ENCODE measurements at places on chromosomes 5 and 9.
A peak's percentile ranks its signal among the peaks of the same experiment; 100 is the strongest.

GRCh38 chr5:151935135-151935695, 10.6 kb upstream of the GLRA1 start:
- DNase-seq: no peak

DNA sequence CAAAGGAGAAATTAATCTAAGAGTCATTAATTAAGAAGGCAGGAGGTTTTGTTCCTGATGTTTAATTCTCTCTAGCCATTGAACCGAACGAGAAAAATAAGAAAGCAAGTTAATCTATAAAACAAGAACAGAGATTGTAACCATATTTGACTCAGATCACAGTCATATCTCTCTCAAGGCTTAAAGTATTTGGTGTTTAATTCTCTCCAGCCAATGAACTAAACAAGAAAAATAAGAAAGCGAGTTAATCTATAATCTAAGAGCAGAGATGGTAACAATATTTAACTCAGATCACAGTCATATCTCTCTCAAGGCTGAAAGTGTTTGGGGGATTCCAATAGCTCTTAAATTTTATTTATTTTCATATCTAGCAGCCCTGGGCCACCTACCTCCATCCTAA, 74.4 kb upstream of the SHISAL2B start:
- DNase-seq: no peak

- DNase-seq: no peak
These were observed 109.4 kb upstream of the MVB12B start for GRCh38 chr9:126217250-126217653.

- no peak for DNase-seq
These were observed 635.7 kb downstream of the RAB3C start for GRCh38 chr5:59218424-59219045.

- no peak for DNase-seq
These were observed 28.8 kb upstream of the POMT1 start for GRCh38 chr9:131473891-131474290.

DNA sequence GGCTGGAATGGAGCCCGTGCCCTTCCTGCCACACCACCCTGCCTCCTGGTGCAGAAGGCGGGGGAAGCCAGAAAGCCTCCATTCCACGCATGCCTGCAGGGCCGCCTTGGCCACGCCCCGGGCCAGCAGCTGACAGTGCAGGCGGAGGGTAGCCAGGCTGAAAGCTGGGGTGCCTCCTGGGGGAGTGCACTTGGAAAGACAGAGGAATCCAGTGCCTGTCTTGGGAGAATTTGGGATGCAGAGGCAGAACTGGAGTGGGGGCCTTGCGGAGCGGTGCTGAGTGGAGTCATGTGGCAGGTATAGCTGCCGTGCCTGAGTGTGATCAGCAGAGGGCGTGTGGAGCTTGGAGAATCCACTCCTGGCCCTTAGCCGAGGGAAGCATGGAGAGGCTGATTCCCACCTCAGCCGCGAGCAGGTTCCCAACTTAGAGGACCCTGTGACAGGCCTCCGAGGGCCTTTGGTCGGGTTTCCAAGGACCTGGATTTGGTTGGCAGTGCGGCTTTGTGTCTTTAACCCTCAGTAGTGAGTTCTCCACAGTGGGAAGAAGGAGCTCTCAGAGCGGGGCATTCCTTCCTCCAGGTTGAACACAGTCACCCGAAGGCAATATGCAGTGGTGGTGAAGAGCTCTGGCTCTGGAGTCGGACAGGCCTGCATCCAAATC, 9.1 kb upstream of the URM1 start:
- DNase-seq: peak; percentile 81

GRCh38 chr5:36897616-36898015, 21.0 kb downstream of the NIPBL start:
- no peak for DNase-seq

DNA sequence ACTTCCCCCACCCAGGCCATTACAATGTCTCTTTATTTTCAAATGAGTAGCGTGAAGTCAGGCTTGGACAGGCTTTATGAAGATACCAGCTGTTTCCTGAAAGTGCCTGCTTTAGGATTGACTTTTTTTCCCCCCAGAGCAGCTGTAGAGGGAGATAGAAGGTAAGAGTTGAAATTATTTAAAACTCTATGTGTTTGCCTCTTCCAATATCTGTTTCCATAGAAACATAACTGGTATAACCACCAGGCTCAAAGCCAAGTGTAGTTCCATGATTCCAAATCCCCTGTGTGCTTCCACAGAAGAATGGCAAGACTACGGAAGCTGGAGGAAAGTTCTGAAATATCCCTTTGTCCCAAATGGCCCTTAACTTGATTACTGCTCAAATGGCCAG, 87.4 kb upstream of the TBC1D2 start:
- DNase-seq: no peak

- no peak for DNase-seq
These were observed 67.4 kb downstream of the KLF9 start for GRCh38 chr9:70347046-70347445.

GRCh38 chr5:170761708-170762066, 21.8 kb upstream of the GABRP start:
- no peak for DNase-seq

- DNase-seq: no peak
These were observed 233.2 kb upstream of the RASEF start for GRCh38 chr9:83296123-83296522.

GRCh38 chr5:23840083-23840482, 332.7 kb downstream of the PRDM9 start:
- no peak for DNase-seq

DNA sequence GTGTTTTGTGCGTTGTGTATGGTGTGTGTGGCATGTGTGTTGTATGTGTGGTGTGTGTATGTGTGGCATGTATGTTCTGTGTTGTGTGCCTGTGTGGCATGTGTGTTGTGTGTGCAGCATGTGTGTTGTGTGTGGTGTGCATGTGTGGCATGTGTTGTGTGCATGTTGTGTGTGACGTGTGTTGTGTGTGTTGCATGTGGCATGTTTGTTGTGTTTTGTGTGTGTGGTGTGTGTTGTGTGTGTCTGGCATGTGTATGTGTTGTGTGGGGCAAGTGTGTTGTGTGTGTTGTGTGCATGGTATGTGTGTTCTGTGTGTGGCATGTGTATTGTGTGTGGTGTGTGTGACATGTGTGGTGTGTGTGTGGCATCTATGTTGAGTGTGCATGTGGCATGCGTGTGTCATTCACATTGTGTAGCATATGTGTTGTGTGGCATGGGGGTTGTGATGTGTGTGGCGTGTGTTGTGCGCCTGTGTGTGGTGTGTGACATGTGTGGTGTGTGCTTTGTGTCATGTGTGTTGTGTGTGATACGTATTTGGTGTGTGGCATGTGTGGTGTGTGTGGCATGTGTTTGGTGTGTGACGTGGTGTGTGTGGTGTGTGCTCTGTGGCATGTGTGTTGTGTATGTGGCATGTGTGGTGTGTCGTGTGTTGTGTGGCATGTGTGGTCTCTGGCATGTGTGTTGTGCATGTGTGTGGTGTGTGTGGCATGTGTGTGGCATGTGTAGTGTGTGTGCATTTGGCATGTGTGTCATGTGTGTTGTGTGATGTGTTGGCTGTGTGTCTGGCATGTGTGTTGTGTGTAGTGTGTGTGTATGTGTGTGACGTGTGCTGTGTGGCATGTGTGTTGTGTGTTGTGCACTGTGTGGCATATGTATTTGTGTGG, 46.6 kb upstream of the IRX4 start:
- no peak for DNase-seq

DNA sequence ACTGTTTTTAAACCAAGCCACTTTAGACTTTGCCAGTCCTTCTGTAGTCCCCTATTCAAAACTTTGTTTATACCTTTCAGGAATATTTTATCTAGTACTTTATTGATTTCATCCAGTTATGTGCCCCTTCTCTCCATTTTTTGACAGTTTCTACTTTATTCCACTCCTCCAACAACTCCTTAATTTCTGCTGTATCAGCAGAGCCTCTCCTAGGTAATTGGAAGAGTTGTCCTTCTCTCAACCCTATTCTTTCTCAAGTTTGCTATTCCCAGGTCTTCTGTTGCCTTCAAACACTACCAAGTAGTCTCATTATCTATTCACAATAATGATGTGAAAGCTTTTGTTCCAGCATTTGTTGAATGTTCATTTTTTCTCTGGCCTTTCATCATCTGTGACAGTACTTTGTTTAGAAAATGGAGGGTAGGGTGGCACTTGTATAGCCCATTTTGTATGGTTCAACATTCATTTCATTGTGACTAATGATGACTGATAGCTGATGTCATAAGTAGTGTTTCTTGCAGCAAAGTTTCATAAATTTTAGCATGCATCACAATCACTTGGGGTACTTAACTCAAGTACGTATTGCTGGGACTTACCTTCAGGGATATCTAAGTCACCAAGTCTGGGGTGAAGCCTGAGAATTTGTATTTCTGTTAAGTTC, 204.4 kb upstream of the DMRT1 start:
- DNase-seq: no peak

- DNase-seq: no peak
These were observed 163.5 kb upstream of the OTULINL start for GRCh38 chr5:14417792-14418765.

DNA sequence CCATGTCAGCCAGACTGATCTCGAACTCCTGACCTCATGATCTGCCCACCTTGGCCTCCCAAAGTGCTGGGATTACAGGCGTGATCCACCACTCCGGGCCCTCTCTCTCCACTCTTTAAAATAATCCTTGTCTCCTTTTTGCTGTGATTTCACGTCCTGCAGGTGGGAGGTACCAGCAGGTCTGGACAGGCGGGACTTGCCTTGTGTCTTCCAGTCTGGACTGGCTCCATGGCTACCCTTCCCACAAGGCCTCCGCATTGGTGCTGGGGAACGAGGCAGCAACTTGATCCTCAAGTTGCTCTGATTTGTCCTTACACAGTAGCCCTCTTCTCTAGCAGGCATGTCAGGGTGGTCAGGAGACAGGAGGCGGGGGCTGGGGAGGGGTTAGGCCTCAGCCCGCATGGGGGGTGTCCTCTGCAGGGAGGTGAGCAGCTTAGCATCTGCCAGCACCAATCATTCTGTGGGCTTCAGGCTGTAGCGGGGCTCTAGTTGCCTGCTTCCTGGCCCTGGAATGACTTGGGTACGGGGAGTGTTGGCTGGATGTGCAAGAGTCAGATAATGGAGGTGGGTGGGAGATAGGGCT, 54.3 kb downstream of the TENT4A start:
- DNase-seq: no peak

DNA sequence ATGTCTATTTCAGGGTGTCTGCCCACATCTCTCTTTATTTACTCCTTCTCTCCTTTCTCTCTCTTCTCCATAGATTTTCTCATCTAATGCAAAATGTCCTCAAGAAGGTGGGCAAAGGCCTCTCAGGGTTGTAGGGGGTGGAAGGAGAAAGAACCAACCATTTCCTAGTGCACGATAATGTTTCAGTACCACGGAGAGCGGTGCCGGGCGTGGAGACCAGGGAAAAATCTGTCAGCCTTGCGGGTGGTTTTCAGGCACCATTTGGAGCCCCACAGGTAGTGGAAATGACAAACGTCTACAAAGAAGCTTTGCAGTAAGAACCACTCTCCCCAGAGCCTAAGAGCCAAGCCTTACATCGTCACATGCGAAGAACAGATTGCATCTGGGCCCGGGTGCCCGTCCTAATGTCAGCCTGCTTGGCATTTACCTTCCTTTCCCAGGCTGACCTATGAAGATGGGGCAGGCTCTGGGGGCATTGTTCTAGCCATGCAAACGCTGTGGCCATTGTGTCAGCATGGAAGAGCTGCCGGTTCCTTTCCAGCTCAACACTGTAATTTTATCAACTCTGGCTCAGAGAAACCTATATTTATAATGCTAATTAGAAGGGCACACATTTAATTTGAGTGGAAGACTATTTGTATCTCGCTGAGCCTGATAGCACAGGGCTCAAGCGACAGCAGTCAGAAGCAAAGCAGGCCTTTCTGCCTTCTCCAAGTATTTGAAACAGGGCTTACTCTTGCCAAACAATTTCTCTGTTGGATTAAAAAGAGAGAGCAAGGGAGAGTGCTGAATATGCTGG, 430.1 kb upstream of the WWC1 start:
- DNase-seq: peak; percentile 13

- no peak for DNase-seq
These were observed 23.7 kb downstream of the IDNK start for GRCh38 chr9:83646500-83647239.

- DNase-seq: no peak
These were observed 107.4 kb downstream of the JAKMIP2 start for GRCh38 chr5:147675168-147675567.

GRCh38 chr5:109721741-109722140, 32.0 kb downstream of the MAN2A1 start:
- DNase-seq: no peak

DNA sequence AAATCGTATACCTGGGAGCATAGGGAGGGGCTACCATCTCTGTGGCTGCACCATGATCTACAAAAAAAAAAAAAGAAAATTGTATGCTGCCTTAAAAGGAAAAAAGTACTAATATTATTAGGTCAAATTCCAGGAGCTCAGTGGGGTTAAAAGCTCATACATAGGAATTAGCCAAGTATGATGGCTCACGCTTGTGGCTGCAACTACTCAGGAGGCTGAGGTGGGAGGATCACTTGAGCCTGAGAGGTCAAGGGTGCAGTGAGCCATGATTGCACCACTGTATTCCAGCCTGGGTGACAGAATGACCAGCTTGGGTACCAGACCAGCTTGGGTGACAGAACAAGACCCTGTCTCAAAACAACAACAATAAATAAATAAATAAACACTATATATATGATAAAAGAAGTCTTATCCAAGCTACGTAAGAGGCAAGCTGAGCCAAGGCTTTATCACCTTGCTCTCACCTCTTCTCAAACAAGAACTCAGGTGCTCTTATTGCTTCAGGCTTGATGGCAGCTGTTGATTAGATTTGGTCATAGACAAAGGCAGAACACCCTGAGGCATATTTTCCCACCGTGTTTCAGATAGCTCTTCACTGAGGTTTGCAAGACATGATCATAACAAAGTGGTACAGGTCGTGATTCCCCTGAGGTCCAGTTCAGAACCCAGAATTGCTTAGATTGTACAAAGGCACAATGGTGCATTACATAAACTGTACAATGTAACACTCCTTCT, 3.3 kb upstream of the FBXW11 start:
- DNase-seq: no peak

GRCh38 chr5:173020154-173020581, 36.0 kb upstream of the CREBRF start:
- no peak for DNase-seq

GRCh38 chr5:135980620-135981019, 25.8 kb upstream of the LECT2 start:
- no peak for DNase-seq

- DNase-seq: no peak
These were observed 6.7 kb downstream of the ZNF483 start for GRCh38 chr9:111531716-111532115.

- no peak for DNase-seq
These were observed 72.2 kb downstream of the WDR41 start for GRCh38 chr5:77419644-77420582.

DNA sequence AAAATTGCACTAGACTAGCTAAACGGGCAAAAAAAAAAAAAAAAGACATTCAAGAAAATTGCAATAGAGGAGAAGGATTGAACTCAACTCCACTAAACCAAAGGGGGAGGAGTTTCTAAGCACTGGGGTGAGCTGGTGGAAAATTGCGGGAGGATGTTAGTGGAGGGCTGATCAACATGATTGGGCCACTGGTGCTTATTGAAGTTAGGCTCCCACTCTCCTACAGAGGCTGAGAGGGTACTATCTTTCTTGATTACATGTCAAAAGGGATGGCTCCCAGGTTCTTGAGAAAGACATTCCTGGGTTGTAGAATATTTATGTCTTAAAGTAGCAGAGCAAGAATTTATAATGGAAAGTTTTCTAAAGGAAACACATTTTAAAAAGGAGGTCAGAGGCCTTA, 38.0 kb downstream of the CAMK4 start:
- no peak for DNase-seq

GRCh38 chr9:137021979-137022661, 5.9 kb downstream of the ABCA2 start:
- peak; percentile 73 for DNase-seq
